Left ventricle myocardium inferior (tissue), 1 donor: ENCODE measurements at places on chromosomes 4 and X. TPM values are rescaled to one million over a fixed set of nuclear protein-coding genes. Genes with fewer than 3 reads are reported as not detected.

The DRD5 gene
- not detected for total RNA-seq

The BEND2 gene
- total RNA-seq = not detected

The ZNF41 gene
- 16.1 TPM for total RNA-seq

The CT45A3 gene
- not detected for total RNA-seq

The CLIC2 gene
- 11.7 TPM for total RNA-seq

The NDST3 gene
- not detected for total RNA-seq

The SOD3 gene
- total RNA-seq = 64.2 TPM

DNA sequence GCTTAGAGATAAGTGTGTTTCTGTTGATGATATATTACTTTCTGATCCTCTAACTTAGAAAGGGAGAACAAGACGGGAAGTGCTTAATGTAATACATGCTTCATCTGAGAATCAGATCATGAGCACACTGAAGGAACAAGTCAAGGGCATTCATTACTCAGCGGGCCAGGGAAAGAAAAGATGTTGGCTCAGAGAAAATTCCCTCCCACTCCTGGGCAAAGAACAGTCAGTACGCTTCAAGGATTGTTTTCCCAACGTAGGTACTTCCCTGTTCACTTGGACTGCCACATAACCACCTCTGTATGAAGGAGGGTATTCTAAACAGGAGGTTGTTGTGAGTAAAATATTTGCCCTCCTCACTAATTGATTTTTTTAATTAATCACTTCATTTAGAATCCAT, 374.5 kb upstream of the FMR1 start:
- no peak for DNase-seq

GRCh38 chrX:40267334-40268187, 169.8 kb upstream of the BCOR start:
- DNase-seq = no peak

DNA sequence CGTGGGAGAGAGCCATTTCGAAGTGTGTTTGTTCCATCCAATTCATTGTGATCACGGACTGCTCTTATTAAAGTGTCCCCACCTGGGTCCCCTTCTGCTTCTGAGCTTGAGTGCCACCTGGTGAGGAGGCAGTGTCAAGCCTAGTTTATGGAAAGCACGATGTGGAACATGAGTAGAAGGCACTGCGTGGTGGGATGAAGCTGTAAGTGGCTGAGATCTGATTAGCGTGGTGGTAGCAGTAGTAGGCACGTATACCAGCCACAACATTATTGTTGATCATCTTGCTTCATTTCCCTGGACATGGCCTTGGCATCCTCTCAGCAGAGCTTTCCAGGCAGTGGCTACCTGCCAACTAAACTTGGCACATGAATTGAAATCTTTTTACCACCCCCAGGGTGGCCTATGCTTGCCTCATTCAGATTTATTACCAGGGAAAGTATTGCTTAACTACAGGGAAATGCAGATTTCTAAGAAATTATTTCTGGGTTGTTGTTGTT, 46.4 kb downstream of the GPAT3 start:
- DNase-seq = no peak

DNA sequence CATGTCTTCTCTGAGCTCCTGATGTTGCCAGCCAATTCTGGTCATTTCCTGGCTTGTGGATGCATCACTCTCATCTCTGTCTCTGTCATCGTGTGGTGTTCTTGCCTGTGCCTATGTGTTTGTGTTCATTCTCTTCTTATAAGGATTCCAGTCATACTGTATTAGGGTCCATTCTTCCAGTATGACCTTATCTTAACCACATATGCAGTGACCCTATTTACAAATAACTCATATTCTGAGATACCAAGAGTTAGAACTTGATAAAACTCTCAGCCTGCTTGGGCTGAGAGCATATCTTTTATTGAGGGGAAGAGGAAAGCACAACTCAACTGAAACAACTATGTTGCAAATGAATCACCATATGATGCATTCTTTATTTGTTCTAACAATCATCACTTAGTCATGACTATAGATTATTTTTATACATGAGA, 189.0 kb upstream of the ANXA10 start:
- no peak for DNase-seq

GRCh38 chrX:53263597-53264094, 17.7 kb downstream of the IQSEC2 start:
- no peak for DNase-seq

DNA sequence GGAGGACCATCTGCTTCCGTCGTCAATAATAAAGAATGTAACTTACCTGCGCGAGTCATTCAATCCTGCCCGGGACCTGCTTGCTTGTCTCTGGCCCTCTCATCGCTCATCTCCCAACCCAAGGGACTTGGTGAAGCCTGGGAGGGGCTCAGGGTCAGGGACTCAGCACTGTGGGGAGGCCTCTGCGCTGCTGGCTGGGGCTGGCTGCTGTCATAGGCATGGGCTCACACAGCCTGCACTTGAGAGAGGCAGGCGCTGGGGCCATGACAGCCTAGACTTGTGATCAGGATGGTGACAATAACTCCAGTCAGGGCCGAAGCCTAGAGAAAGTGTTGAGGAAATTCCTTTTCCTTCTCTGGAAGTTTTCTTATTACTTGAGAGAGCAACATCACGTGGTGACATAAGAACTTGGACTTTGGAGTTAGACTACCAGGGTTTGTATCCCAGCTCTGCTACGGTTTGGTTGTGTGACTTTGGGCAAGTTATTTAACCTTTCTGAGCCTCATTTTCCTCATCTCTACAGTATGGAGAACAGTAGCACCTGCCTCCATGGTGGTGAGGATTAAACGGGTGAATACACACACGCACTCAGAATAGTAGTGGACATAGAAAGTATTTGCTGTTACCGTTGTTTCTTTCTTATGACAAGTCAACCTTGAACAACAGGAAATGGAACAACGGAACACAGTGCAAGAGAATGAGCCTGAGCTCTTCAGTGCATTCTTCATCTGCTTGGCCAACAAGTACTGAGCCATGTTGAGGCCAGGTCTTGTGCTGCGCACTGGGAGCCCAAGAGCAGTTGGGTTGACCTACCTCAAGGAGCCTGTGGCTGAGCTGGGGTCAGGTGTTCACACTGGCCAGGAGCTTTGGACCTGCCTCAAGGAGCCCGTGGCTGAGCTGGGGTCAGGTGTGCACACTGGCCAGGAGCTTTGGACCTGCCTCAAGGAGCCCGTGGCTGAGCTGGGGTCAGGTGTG, 60.5 kb downstream of the TBC1D14 start:
- no peak for DNase-seq

- DNase-seq = no peak
Observed at GRCh38 chr4:108695062-108695461, 44.7 kb downstream of the OSTC start.

- DNase-seq = no peak
Observed at GRCh38 chrX:41302370-41302769, 31.6 kb upstream of the DDX3X start.

- DNase-seq = no peak
Observed at GRCh38 chr4:65635051-65635821, 35.1 kb downstream of the EPHA5 start.

- no peak for DNase-seq
Observed at GRCh38 chrX:112058766-112059165, 23.8 kb downstream of the TRPC5 start.

DNA sequence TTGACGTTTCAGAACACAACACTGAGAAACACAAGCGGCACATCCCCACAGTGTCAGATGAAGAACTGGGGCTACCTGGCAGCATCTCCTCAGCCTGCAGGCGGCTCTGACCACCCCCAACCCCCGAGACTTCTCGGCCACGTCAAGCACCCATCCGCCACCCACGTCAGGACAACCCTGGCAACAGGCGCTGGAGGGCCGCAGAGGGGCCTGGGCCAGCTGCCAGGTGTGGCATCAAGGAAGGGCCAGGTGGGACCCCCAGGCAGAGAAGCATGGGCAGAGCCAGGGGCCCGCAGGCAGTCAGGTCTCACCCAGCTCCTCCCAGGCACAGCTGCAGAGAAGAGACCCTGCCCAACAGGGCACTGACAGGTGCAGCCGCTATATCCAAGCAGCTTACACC, 22.3 kb downstream of the GAK start:
- DNase-seq = no peak

GRCh38 chr4:174707051-174707676, 121.9 kb downstream of the GLRA3 start:
- no peak for DNase-seq

DNA sequence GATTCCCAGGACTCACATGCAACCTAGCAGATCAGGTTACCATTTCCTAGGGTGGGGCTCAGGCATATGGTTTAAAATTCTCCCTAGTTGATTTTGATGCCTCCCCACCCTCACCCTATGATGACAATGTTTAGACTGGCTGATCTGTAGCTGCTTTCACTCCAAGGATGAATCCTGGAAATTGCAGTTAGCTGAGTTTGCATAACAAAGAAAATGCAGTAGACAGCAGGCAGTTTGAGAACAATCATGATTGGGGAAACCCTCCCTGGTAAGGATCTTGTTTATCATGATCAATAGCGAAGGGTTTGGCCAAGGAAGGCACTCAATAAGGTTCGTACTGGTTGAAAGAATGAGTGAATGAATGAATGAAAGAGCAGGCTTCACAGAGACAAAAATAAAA, 2.1 kb downstream of the ZNF518B start:
- no peak for DNase-seq

DNA sequence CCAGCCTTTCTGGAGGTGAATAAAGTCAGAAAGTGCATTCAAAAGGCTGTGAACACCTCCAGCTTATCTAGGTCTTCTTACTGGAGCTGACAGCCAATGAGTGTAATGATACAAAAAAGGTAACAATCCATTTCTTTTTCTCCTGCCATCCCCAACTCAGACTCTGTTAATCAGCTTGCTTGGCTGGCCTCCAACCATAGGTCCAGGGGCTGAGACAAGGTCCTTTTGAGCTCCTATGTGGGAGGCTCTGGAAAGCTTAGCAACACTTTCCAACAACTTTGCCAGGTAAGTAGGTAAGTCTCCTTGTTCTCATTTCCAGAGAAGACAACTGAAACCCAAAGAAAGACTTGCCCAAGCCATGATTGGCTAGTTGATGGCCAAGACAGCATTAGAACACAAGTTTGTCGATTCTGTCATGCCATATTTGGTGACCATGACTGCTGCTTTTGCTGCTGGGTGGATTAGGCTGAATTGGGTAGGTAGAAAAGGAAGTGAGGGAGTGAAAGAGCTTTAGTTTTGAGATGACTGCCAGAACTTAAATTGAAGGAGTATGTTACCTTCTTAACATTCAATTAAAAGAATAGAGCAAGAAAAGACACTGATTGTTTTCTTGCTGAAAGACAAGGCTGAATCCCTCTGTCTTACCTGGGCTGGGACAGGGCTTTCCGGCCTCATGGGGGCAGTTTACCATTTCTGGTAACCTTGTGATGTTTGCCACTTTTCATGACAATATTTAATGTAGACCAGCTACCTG, 22.8 kb downstream of the VSIG4 start:
- no peak for DNase-seq

- no peak for DNase-seq
Observed at GRCh38 chr4:7879127-7879526, 60.5 kb downstream of the AFAP1 start.

DNA sequence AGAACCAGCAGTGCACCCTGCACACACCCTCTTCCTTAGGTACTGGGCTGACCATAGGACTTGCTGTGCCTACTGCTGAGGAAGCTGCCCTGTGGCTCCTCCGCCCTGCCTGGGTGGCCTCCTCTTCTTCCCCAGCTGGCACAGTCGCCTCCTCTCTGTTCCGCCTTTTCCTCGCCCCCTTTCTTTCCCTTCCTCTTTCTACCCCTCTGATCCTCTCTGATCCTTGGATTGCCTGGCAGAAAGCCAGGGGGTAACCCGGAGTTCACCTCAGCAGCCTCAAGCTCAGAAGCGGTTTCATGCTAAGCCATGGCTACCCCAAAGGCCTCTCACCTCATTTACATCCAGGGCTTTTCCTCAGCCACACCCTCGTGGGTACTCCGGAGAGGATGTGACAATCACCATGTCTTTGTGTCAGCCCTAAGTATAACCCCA, 136.2 kb downstream of the SMIM20 start:
- DNase-seq = peak; percentile 58

DNA sequence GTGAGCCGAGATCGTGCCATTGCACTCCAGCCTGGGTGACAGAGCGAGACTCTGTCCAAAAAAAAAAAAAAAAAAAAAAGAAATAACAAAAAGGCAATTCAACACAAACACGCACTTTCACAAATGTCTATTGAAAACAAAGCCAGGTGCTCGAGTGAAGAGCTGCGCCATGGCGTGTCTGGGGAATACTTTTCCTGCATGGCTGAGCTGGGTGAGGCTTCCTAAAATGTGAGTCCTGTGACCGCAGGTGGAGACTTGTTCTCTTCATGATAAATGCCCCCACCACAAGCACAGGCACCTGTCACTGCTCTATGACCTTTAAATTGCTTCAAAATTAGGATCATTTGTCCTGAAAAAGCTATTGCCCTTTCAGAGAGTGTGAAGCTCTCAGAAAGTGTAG, 4.0 kb upstream of the ABLIM2 start:
- no peak for DNase-seq

- no peak for DNase-seq
Observed at GRCh38 chrX:100864657-100865391, 9.3 kb downstream of the NOX1 start.

- peak; percentile 66 for DNase-seq
Observed at GRCh38 chr4:122783301-122784215, 43.1 kb upstream of the FGF2 start.

- no peak for DNase-seq
Observed at GRCh38 chr4:145931403-145931802, 7.2 kb downstream of the ZNF827 start.

DNA sequence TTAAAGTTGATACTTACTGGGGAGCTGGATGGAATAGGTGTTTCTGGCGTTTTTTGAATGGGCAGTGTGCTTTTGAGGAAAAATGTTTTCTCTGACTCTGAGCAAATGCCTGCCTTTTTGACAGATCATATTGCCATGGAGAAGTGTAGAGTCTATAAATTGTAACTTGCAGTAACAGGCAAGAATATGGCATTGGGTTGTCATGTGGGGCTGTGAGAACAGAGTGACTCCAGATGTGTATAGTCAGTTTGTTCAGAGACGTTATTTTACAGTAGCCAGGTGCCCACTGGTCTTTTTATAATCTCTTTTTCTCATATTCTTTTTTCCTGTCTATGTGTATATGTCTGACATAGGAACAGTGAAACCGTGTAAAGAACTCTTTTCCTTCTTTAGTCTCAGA, 40.8 kb downstream of the RAPGEF2 start:
- no peak for DNase-seq

GRCh38 chr4:16118090-16118489, 34.3 kb upstream of the PROM1 start:
- DNase-seq = no peak
